Mesenchymal stem cell (in vitro differentiated cells and primary cell): ENCODE measurements at places on chromosomes 2 and 18.

DNA sequence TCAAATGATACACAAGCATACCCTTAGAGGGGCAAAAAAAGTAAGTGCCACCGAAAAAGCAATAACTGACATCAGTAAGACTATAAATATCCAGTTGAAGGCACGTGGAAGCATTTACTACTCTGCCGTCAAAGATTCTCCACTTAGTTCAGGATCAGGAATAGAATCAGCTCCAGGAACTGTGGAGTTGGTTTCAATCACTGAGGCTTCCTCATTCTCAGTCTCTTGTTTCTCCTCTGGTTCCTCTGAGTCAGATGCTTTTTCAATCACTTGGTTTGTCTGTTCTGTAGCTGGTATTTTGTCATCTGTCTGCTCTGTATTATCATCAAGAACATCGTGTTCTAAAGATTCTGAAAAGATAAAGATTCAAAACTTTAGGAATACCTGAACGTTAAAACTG, 72.2 kb downstream of the LNPK start:
- peak; percentile 34 for DNase-seq

- no peak for DNase-seq
These were observed 97.4 kb upstream of the MGAT4A start for GRCh38 chr2:98828369-98828744.

DNA sequence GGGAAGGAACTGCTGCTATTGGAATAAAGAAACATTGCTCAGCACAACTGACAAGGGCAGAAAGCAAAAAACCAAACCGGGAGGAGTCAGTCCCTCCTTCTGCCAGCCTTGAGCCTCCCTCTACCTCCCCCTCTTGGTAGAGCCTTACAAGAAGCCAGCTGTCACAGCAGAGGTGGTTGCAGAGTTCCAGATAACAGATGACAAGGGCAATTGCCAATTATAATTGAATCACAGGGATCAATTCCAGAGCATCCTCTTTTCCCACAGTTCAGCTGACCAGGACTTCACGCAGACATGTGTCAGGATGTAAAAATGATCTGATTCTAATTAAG, 548.2 kb upstream of the LRRTM1 start:
- no peak for DNase-seq

- DNase-seq, result no peak
These were observed 356.2 kb upstream of the SMIM21 start for GRCh38 chr18:75783566-75784281.

DNA sequence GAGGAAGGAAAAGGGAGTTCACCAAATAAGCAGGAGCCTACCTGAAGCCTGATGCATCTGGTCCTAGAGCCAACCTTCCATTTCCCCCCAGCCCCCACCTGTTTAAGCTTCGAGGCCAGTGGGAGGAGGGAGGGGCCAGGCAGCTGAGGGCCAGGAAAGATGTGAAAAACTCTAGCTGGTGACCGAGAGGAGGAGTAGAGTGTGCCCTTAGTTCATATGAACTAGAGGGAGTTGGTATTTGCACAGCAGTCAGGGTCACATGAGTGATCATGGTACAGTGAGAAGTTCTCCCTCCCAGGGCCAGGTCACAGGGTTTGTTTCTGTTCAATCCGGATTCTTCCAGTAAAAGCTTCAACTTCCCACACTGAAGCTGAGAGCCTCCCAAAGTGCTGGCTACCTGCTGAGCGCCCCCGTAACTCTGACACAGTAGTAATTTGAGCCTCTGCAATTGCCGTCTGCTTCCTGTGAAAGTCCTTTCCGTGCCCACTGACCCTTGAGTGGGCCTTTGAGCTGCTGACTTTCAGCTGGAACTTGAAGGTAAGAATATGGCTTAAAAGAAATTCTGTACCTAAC, at the start of gene SULT1C2:
SULT1C2 (plus strand) TSS at position 362 of the 573 bp plus-strand sequence. CDS start 4,773 bp downstream, outside the sequence.
- DNase-seq, result no peak

GRCh38 chr2:138497294-138497693, 4.3 kb upstream of the SPOPL start:
- DNase-seq, result no peak

DNA sequence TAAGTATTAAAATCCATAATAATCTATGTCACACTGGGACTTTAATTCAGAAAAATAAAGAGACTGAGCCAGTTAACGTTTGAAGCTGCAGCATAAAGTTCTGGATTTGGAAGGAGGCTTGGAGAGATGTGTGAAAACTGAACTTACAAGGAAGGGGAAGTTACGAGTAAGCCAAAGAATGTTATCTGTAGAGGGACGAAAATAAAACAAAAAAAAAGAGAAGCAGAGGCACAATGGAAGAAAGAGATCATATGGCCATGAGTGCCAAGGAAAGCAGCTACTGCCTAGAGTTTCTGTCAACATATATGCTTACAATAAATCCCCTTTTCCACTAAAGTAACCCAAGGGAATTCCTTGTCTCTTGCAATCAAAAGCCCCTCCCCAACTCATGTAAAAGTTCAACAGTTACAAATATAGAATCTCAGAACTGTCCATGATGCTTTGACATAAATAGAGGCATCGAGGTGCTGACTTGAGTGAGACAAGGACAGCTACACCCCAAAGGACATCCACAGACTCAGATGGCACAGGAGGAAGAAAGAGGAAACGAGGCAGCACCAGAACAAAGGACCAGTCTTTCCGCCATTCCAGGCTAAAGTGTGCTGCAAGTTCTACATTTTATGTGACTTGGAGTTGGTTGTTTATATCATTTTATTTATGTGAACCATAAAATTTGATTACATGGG, 16.1 kb upstream of the ARL5A start:
- no peak for DNase-seq

DNA sequence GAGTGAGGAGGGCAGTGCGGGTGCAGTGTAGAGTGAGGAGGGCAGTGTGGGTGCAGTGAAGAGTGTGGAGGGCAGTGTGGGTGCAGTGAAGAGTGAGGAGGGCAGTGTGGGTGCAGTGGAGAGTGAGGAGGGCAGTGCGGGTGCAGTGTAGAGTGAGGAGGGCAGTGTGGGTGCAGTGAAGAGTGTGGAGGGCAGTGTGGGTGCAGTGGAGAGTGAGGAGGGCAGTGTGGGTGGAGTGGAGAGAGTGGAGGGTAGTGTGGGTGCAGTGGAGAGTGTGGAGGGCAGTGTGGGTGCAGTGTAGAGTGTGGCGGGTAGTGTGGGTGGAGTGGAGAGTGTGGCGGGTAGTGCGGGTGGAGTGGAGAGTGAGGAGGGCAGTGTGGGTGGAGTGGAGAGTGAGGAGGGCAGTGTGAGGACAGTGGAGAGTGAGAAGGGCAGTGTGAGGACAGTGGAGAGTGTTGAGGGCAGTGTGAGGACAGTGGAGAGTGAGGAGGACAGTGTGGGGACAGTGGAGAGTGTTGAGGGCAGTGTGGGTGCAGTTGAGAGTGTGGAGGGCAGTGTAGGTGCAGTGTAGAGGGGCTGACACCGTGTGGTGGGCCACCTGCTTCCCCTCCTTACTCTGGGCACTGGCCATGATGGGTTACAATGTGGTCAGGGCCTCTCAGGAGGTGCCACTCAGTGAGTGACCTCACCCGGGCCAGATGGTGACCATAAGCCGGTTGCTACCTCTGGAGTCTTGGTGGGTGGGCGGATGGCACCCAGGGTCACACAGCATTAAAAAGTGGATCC, 28.5 kb downstream of the INPP4A start:
- no peak for DNase-seq

- no peak for DNase-seq
These were observed 120.0 kb upstream of the STK17B start for GRCh38 chr2:196291426-196291825.

DNA sequence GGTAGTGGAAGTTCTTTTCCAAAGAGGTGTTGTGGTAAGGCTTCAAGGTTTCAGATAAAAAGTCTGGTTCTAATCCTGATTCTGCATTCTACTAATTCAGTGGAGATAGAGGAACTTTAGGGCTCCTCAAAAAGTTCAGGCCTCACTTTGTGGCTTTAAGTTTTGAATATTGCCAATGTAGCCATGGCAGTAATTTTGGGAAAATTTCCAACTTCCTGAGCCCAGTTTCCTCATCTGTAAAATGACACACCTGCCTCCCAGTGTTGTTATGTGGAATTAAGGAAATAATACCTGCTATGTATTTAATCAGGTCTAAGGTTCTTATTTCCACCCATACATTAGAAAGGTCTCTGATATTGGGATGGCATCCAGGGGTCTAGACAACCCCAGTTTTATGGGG, 147.6 kb upstream of the ITGA6 start:
- no peak for DNase-seq

DNA sequence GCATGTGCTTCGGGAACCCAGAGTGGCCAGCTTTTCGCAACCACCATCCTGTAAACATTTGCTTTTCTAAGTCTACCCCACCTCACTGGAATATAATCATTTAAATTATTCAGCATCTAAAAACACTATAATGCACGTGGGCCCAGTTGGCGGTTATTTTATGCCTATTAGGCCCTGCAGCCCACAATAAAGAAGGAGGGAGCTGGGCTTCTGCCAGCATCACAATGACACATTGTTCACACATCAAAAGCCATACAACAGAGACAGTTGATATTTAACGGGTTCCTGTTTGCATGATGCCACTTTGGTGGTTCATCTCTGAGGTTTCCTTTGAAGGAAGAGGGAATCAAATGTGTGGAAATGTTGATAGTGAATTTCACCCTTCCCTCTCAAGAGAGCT, 916.0 kb upstream of the CELF4 start:
- DNase-seq, result no peak

DNA sequence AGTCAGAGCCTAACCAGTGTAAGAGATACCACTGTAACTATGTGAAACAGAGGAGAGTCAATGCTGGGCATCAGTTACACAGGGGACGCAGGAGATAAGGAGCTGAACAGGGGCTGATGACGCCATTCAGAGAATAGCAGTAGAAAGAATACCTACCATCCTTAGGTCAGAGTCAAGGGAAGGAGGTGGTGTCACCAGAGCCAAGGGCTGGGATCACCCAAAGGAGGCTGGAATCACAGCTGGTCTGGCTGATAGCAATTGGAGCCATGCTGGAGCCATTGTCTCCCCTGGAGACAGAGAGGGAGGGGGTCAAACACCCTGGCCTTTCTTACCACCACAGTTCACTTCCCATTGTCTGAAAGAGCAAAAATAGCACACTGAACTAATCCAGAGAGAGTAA, 37.3 kb upstream of the C18orf32 start:
- no peak for DNase-seq
